NCI-H460 (cell line): ENCODE measurements at places on chromosomes 11 and 22.

DNA sequence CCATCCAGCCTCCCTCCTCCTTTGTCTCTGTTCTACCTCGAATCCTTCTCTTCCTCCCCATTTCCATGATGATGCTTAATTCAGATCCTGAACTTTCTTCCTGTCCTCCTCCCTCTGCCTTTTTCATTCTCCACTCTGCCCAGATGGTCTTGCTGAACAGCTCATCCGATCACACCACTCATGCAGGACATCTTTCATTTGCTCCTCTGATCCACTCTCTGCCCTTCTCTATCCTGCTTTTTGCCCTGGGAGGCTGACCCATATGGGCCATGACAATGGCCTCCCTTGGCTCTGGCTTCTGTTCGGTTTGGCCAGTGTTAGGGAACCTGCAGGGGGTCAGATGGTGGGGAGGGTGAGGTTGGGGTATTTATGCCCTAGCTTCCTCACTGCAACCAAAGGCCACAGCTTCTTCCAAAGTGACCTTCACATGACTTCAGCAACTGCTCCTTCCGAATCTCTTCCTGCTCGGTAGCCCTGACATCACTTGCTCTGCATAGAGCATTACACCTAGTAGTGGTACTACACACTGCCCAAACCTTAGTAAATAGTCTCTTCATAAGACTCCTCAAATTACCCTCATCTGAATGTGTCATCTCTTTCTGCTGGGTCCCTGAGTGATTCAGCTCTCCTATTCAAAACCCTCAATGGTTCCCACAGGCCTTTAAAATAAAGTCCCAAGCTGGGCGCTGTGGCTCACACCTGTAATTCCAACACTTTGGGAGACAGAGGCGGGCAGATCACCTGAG, 32.7 kb upstream of the MICAL2 start:
- DNase-seq, result no peak

DNA sequence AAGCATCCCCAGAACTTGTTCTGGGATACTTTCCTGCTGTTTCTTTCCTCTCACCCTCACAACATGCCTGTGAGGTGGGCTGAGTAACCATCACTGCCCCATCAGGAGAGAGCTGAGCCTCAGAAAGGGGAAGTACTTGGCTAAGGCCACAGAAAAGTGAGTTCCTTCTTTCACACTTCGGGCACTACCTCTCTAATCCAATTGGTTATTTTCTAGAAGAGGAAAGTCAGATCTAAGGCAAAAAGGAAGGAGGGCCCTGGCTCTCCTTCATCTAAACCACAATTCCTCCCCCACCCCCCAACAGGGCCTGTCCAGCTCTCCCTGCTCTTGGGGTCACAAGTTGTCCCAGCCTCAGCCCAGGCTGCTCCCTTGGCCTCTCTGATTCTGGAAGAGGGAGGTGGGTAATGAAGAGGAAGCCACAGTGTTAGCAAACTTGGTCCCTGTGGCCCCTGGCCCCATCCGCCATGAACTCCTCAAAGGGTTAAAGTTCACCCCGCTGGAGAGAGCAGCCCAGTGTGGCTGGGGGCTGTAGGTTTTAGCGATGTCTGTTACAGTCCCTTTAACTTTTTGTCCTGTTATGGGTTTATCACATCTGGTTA, 34.0 kb downstream of the SLC22A12 start:
- no peak for DNase-seq

DNA sequence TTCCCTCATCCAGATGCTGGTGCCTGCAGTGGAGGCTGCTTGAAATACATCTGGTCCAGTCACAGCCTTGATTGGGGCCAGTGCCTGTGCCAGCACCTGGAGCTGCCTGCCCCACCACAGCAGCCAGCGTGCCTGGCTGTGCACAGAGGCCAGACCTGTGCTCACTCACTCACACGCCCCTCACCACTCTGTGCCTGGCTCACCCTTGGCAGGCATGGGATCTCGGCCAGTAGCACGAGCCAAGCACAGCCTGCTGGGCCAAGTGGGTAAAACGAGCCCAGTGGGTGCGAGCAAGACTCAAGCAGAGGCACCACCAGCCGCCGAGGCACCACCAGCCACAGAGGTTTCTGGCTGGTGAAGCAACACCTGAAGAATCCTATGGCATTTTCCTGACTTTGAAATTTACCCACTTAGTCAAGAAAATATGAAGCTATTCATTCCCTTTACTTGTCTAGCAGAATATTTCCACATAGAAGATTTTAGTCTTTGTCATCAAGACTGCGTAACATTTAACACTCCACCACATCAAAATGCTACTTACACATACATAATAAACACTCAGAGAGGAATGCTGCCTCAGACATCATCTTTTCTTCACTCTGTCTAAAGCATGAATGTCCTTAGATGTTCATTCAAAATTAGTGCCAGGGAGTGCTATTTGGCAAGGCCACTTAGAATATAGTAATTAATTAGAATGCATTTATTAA, 424.3 kb upstream of the FAT3 start:
- no peak for DNase-seq

DNA sequence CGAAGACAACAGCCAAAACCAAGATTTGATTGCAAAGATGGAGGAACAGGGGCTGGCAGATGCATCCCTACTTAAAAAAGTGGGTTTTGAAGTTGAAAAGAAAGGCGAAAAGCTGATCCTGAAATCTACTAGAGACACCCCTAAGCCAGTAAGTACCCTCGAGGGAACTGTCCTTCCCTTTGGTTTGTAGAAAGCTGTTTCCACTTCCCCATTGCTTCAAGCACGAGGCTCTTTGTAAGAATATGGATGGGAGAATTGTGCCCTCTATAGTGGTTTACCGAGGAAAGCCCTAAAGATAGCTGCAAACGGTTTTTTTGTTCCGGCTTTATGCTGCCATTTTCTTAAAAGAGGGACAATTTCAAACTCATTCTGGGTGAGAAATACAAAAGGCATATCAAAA, 133.9 kb downstream of the WNT7B start:
- no peak for DNase-seq

DNA sequence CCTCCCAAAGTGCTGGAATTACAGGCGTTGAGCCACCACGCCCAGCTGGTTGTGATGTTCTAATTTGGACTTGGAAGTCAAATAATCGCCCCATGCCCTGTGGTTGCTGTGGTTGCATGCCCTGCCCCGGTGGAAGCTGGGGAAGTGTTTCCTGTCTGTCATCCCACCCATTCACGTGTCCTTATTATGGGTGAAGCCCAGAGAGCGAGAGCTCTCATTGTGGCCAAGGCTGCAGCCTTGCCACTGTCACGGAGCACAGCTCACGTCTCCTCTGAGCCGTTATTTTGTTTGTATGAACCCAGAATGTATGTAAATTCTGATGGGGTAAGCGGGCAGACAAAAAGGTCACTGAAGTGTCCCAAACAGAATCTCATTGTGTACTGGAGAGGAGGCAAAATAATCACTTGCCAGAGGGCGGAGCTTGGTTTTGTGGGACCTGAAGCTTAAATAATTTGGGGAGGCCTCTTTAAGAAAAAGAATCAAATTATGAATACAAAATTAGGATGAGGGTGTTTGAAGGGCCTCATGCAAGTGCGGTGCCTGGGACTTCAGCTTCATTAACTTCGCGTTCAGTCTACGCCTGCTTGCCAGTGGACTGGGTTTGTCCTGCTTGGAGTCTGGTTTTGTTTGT, 25.8 kb upstream of the TREH start:
- DNase-seq, result no peak

GRCh38 chr22:38289583-38290082, 16.8 kb upstream of the TMEM184B start:
- no peak for DNase-seq

- DNase-seq, result no peak
Observed at GRCh38 chr22:43260331-43261231, 73.6 kb upstream of the TTLL12 start.

DNA sequence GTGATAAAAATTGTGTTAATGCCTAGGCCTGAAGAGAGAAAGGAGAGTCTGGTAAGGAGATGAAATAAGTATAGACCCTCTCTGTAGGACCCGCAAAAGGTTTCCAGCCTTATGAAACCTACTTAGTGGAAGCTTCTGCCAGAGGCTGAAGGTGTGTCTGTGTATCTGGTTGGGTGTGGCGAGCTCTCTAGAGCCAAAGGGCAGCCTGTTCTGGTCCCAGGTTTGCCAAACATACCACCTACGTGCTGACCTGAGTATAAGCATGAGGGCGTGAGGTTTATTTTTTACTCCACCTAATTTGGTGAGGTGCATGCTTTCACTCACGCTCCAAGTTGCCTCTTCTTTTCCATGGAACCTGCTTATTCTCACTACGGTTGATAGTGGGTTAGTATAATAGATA, 5.6 kb downstream of the CSTPP1 start:
- no peak for DNase-seq

- DNase-seq, result no peak
Observed at GRCh38 chr11:65295001-65295400, 19.7 kb upstream of the CDC42EP2 start.

DNA sequence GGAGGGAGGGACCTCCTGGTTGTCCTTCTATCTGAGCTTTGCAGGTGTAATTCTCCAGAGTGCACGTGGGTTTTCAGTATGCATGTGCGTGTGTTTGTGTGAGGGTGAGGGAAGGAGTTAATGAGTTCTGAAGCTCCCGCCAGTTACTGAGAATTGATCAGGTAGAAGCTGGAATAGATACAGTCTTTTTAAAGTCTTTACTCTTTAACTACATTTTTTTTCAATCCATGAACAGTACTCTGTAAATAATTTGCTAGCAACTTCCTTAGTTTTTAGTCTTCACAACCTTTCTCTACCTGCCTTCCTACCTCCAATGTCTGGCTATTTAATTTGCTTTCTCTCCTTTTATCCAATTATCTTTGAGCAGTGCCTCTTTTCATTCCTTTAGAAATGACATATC, 25.5 kb downstream of the ARHGAP42 start:
- DNase-seq, result no peak
